AG08396 (cell line): ENCODE measurements at places on chromosomes 2 and 18.

- DNase-seq: no peak
These were observed 50.4 kb downstream of the LRPPRC start for GRCh38 chr2:43945439-43945838.

GRCh38 chr2:126663184-126663963 lies 7.4 kb downstream of the GYPC start:
- DNase-seq: no peak

GRCh38 chr2:205946226-205946625 lies 139.7 kb downstream of the INO80D start:
- DNase-seq: no peak

- no peak for DNase-seq
These were observed 181.3 kb upstream of the LINC00305 start for GRCh38 chr18:64330161-64330560.

DNA sequence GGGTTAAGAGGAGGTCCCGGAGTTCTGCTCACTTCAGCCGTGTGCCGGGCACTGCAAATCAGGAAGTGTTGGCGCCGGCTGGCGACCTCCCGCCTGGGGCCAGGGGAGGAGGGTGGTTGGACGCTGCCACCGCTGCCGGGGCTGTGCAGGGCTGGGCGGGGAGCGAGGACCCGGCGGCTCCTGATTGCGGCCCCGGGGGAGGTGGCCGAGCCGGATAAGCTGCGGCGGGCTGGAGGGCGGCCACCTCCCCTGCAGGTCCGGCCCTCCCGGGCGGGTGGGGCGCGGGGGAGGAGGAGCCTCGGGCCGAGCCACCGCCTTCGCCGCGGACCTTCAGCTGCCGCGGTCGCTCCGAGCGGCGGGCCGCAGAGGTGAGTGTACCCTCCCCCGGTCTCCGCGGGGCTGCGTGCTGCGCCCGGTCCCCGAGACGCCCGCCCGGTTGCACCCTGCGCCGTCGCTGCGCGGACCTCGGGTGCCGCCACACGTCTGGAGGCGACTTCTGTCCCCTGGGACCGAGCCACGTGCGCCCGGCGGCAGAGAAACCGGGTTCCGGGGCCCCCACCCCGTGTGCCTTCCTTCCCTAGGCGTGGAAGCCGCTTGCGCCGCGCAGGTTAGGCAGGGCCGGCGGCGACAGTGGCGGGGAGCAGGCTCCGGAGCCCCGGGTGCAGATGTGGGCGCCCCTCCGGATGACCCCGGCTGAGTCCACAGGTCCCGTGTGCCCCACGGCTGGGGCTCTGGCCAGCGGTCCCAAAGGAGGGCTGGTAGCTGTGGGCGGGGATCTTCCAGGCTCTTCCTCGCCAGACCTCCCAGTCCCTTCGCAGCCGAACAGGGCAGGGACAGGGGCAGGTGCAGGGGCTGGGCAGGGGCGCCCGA lies at the start of gene STEAP3:
Gene STEAP3 (plus strand): TSS at position 314 of the 870 bp plus-strand sequence. CDS start 7,179 bp downstream, outside the sequence.
- DNase-seq: peak; percentile 91

DNA sequence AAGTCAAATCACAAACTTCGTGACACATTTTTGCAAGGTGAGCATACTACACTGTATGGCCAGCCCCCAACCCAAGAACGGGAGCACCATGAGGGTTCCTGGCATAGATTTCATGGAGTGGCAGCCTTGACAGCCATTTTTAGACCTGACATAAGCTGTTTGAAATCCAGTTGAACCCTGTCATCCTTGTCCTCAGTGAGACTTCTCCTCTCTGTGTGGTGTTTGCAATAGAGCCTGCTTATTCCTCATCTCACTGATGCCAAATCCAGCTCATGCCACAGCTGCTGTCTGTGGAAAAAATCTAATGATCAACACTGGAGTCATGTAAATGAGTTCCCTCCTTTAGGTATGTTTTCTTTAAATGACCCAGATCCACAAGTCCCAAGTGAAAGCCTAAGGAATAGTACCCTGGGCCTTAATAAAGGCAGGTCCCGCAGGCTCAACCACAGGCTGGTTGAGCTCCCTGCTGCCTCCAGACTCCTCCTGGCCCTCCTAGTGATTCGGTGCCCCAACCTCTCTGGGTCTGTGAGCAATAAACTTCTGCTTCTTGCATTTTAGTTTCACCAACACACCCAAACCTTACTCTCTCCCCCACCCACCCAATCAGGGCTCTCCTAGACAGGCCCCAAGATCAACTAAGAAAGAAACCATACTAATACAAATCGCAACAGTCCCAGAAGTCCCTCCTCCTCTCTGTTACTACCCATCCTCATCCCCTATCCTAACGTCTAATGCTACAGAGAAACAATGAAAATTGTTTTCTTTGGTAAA lies 8.4 kb upstream of the CREG2 start:
- no peak for DNase-seq

DNA sequence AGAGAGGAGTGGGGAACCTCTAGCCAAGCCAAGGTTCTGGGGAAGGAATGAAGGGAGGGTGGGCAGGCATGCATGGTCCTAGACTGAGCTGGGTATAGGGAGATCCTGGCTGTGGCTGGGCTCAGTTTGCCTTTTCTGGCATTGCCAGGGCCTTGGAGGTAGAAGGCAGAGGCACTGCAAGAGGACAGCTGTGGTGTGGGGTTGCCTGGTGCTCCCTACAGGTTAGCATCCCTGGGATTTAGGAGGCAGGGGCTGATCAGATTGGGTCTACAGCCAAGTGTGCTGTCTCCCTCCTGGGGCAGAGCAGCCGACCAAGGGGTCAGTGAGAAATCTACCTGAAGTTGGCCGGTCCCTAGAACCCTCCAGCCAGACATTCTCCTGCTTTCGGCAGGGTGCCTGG lies 15.9 kb downstream of the ABCG8 start:
- DNase-seq: no peak

DNA sequence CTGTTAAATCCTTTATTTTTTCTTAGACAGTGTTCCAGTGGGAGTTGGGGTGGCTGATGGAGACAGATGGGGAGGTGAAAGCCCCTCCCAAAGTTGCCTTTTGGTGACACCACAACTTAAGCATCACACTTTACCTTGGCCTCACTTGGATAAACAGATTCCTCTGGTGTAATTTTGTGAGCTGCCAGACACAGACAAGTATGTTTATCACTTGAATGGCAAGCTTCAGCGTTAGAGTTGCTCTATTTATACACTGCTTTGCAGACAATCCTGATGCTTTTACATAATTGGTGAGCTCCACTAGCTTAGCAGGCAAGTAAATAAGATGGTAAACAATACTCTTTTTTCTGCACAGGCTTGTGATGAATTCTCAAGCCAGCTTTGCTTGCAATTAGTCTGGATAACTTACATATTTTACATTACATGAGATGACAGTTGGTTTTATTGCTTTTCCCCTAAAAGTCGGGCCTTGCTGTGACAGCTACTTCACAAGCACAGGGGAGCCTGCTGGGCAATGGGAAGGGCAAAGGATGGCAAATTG lies 226.2 kb downstream of the SLC8A1 start:
- DNase-seq: no peak

DNA sequence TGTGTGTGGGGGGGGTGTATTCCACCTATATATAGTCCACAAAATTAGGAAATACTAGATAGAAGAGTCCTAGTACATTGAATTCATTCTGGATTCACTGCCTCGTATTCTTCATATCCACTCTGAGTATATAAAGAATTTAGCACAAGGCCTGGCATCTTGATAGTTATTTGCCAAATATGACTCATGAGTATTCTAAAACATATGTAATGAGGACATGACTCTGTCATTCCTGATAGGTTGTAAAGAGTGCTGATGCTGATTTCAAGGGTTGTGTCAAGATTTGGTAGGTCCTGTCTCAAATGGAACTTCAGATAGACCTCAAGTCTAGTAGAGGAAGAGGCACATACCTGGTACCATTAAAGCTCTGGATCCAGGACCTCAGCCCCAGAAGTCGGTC lies 173.4 kb upstream of the BOD1L2 start:
- no peak for DNase-seq

DNA sequence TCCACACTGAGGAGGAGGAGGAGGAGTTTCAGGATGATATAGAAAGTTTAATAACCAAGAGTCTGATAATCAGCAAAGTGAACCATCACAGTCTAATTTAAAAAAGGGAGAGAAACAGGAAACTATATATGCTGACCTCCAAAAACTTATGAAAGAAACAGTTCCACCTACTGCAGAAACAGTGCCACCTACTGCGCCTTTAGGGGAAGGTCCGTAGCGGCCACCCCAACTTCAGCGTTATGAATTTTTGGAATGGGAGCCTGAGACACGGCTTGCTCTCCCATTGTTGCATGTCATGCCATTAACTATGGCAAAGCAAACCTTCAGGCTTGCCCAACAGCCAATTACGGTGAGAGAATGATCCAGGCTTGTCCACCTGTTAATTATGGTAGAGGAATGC lies 1719.2 kb upstream of the LRRTM1 start:
- no peak for DNase-seq

DNA sequence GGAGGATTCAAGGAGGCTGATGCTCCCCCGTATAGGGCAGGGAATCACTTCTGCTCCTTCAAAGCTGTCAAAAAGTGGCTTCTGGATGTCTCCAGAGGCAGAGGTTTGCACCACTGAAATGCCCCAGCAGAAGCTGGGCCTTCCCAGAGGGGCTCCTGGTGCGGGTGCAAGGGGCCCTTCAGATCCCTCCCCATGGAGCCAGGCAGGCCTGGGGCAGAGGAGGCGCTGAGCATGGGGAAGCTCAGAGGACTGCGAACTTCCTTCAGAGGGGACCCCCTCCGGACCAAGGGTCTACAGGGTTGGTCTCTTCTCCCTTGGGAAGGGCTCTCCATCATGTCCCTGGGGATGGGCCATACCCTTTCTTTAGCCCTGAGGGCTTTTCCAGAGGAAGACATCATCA lies 341.2 kb downstream of the DYSF start:
- no peak for DNase-seq

GRCh38 chr2:137966043-137966442 lies 1.8 kb downstream of the HNMT start:
- no peak for DNase-seq

GRCh38 chr2:73259704-73260337 lies 24.5 kb downstream of the FBXO41 start:
- no peak for DNase-seq

DNA sequence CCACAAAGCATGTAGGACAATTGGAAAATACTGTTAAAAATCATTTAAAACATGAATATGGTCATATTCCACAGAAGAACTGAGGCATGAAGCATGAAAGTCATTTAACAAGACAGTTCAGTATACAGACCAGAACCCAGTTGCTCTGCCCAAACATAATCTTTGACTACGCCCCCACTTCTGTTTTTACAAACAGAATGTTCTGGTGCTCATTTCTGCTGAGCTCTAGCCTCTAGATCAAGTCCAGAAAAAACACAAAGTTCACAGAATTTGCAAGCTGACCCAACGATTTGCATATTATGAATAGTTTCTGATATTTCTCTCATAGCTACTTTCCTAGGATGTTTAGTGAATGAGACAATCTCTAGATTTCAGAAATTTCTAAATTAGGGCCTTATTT lies 424.9 kb downstream of the PID1 start:
- no peak for DNase-seq

GRCh38 chr2:101147062-101147461 lies 4.1 kb downstream of the TBC1D8 start:
- no peak for DNase-seq

GRCh38 chr18:70463085-70463484 lies 174.2 kb downstream of the SOCS6 start:
- no peak for DNase-seq

GRCh38 chr2:205119136-205119535 lies 563.2 kb upstream of the NRP2 start:
- DNase-seq: no peak

DNA sequence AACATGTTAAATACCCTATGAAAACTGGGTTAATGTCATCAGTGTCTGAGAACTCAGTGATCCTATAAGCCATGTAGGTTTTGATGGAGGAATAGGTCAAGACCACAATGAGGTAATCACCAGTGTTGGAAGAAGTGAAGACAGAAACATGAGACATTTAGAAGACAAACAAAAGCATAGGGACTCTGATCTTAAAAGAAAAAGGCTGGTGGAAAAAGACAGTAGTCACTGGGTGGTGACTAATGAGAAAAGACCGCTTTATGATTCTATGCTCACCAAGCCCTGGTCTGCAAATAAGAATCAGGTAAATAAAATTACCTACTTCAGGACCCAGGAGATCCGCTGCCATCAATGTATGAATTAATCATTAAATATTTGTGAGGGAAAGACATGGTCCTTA lies 271.9 kb downstream of the GPD2 start:
- no peak for DNase-seq

DNA sequence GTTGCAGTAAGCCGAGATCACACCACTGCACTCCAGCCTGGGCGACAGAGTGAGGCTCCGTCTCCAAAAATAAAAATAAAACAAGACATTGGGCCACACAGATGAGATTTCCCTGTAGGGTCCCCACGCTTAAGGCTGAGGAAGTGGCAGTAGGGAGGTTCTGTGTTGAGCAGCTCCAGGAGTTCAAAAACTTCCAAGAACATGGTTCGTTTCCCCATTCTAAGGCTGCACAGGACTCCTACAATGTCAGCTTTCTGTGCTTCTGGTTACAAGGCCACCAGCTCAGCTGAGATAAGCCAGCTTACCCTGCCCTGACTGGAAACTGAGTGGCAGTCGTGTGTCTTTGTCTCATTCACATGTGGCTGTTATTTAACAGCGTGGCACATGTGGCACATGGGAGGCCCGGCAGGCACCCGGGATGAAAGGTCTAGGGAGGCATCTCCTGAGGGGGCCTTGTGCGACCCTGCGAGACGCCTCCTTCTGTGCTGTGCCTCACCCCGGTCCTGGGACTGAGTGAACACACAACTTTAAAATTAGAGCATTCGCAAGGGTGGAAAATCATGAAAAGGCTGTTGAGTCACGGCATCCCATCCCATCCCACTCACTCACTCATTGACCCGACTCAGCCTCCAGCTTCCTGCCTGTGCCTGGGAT lies 7.7 kb downstream of the ITGB1BP1 start:
- DNase-seq: no peak

DNA sequence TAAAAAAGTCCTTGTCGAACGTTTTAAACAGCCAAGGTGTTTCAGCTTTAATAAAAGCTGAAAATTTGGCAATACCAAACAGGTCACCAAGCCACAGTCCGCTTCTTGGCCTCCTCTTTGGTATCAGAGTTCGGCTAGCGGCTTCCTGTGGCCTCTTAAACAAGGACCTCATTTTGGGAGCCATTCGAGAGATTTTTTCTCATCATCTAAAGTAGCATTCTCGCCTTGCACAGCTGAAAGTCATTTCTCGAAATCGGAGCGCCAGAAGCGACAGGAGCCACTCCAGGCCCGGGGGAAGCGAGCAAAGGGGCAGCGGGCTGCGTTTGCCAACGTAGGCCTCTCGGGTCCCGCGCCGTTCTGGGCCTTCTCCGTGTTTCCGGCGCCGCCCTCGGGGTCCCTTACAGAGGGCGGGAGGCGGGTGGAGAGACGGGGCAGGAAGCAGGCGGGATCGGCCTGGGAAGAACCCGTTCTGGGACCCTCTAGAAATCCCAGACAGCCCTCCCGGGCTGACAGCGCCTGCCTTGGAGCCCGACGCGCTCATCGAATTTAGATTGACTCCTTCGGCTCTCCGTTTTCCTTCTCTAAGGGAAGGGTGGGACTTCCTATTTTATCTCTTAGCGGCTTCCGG lies 522 bp upstream of the ZNF407 start:
- DNase-seq: peak; percentile 65

GRCh38 chr2:191629001-191629453 lies 48.9 kb upstream of the NABP1 start:
- no peak for DNase-seq
